ENCODE measurements at places on chromosomes 13 and 19.

GRCh38 chr19:18224525-18225354, 1.5 kb downstream of the PDE4C start:
- DNase-seq: peak; percentile 73

GRCh38 chr19:41226053-41226873, 7.2 kb downstream of the AXL start:
- no peak for DNase-seq

DNA sequence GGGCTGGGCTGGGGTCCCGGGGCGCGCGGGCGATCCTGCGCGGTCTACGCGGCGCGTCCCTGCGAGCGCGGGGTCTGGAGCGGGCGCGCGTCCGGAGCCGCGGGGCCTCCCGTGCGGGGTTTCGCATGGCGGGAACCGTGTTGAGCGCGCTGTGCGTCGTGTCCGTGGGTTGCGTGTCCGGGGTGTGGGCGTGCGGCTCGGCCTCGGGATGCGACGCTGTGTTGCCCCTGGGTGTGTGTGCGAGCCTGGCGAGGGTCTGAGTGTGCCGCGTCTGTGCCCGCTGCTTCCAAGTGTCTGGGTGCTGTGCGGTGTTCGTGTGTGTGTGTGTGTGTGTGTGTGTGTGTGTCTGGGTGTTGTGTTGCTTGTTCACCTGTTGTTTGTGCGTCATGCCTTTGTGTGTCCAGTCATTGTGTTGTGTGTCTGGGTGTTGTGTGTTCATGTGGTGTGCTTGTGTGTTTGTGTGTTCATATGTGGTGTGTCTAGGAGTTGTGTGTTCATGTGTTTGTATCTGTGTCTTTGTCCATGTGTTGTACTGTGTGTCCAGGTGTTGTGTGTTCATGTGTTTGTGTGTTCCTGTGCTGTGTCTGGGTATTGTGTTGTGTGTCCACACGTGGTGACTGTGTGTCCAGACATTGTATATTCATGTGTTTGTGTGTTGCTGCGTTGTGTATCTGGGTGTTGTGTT, 552 bp downstream of the PLK5 start:
- DNase-seq: no peak

- DNase-seq: no peak
Measured at GRCh38 chr13:26658448-26659385, 101.2 kb downstream of the WASF3 start.

DNA sequence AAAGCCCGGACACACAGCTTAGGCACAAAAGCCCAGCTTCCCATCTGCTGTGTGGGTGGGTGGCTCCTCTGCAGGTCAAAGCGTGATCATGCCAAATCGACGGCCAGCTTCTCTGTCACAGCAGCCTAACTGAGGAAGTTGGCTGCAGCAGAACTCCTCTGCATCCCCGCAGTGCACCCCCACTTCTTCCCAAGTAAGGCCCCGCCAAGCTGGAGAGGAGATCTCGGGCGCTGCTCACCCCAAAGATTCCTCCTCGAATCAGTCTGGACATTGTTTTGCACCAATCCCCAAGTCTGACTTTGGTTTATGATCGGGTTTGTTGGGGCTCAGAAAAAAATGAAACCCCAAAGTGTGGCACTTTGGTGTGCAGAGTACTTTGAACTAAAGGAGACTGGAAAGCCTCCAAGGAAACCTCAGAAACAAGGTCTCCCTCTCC, 19.7 kb upstream of the CPB2 start:
- no peak for DNase-seq

GRCh38 chr13:112725346-112726015, 35.6 kb downstream of the ATP11A start:
- DNase-seq: no peak

- DNase-seq: no peak
Measured at GRCh38 chr13:114048443-114048842, 74.6 kb upstream of the C13orf46 start.

- DNase-seq: no peak
Measured at GRCh38 chr19:34539396-34539795, 57.8 kb downstream of the WTIP start.

- no peak for DNase-seq
Measured at GRCh38 chr19:54660964-54661363, 1.8 kb upstream of the LILRB4 start.

DNA sequence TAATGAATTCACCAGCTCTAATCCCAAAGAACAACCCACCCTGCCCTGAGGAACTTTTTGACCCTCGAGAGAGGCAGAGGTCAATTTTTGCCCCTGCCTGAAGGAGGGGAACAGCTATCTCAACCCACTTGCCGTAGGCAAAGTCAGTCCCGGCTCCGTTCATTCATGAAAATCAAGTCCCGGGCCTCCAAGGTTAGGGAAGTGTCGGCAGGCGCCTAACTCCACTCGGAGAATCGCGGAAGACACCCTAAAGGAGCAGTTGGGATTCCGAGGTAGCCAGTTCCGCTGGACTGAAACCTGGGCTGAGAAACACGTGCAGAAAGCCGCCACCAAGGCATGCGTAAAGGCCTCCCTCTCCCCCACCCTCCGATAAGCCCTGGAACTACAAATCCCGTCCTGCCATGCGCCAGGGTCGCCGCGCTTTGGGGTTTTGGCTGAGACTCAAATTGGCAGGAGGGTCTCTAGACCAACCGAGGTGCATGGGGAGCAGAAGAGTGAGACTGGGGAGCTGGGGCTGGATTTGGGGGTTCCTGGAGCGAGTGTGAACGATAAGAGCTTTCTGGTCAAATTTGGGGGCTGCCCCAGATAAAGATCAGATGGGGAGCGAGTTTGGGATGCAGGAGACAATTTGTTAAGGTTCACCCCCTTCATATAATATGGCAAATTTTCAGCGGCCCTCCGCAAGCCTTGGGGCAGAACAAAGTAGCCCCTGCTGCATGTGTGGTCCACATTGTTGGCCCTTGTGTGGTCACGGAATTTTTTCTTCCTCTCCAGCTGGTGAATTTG, at the start of gene TNPO2:
Gene TNPO2, minus strand, starts transcription at position 292 of the 786 bp plus-strand sequence. CDS start 2,955 bp downstream, outside the sequence.
- DNase-seq: peak; percentile 39

GRCh38 chr19:12748489-12748888, 3.1 kb upstream of the BEST2 start:
- DNase-seq: no peak

GRCh38 chr13:81602241-81602640, 1261.3 kb upstream of the SPRY2 start:
- DNase-seq: no peak

DNA sequence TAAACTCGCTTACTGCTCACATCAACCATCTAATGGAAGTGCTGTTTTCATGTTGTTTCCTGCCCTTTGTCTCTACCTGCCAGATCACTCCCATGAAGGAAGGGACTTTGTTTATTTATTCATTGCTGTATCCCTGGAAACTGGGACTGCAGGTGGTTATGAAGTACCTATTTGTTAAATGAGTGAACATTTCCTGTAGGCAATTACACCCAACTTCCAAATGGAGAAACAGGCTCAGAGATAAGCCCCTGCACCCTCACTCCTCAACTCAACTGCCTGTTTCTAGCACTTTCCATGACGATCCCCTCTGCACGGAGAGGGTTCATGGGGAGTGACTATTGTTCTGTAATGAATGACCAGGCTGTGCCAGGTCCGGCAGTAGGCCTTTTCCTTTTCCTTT, 1.9 kb upstream of the SELENOW start:
- no peak for DNase-seq

DNA sequence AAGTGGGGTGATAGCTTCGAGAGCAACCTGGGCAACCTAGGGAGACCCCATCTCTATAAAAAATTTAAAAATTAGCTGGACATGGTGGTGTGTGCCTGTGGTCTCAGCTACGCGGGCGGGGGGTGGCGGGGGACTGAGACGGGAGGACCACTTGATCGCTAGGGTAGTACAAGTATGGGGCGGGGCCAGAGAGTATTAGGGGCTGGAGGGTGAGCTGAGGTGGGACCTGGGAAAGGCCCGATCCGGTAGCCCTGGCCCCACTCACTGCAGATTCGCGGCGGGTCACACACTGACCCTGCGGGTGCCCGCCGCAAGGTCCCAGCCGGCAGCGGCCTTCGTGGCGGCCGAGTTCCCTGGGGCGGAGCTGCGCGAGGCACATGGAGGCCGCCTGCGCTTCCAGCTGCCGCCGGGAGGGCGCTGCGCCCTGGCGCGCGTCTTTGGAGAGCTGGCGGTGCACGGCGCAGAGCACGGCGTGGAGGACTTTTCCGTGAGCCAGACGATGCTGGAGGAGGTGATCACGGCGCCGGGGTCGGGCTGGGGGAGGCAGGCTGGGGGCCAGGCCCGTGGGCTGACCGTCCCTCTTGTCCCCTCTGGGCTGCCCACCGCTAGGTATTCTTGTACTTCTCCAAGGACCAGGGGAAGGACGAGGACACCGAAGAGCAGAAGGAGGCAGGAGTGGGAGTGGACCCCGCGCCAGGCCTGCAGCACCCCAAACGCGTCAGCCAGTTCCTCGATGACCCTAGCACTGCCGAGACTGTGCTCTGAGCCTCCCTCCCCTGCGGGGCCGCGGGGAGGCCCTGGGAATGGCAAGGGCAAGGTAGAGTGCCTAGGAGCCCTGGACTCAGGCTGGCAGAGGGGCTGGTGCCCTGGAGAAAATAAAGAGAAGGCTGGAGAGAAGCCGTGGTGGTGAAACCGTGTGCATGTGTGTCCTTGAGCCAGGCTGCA, 2.0 kb upstream of the ARHGAP45 start:
- DNase-seq: no peak

GRCh38 chr19:35949131-35949530, 13.0 kb downstream of the LRFN3 start:
- no peak for DNase-seq

- no peak for DNase-seq
Measured at GRCh38 chr19:47730910-47731309, 14.4 kb upstream of the NOP53 start.

- DNase-seq: no peak
Measured at GRCh38 chr13:109979228-109979627, 192.8 kb upstream of the IRS2 start.

- no peak for DNase-seq
Measured at GRCh38 chr13:21079761-21080592, 18.6 kb upstream of the LATS2 start.

- no peak for DNase-seq
Measured at GRCh38 chr19:44927746-44928145, 13.3 kb downstream of the APOC1 start.

- no peak for DNase-seq
Measured at GRCh38 chr13:30751183-30751933, 16.0 kb downstream of the ALOX5AP start.

DNA sequence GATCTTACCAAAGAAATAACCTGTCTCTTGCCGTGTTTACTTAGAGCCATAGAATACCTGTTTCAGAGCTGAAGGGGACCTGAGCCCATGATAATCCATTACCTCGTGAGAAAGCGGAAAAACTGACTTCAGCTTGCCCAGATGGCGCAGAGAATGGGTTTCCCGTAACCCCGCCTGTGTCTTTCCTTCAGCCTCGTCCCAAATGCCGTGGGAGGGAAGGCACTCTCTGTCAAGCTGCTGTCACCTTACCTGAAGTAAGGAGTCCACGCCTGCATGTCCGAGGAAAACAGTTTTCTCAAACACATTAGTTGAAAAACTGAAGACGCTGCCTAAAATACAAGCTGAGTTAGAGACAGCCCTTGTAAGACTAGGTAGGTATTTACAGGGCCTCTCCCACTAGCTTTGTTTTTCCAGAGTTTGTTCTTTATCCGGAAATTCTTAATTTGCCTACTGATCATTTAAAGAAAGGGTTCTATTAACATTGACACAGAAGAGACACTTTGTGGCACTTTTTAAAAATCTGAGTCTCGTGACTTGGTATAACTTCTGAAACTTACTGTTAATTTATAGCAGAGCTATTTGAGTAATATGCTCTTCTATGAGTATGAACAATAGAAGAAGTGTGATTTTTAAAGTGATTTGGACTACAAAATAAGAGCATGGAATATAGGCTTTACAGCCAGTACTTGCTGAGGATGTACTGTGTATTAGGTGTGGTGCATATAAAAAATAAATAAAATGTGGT, 1.3 kb upstream of the INTS6 start:
- peak; percentile 20 for DNase-seq

DNA sequence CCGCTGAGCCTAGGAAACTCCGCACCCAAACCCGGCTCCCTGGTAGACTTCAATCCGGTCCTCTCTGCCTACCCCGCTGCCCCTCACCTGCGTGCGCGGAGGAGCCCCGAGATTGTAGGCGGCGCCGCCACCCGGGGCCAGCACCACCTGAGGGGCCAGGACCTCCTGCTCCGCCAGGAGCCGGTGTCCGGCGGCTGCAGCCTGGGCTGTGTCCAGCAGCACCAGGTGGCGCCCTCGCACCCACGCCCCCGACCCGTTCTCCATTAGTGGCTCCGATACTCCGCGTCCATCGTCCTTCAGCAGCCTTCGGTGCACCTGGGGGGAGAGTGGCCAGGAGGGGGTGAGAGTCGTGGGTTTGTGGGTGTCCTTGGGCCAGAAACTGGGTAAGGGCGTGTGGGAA, 18.5 kb downstream of the MAN2B1 start:
- no peak for DNase-seq
